ENCODE measurements at places on chromosomes 11 and 22.

DNA sequence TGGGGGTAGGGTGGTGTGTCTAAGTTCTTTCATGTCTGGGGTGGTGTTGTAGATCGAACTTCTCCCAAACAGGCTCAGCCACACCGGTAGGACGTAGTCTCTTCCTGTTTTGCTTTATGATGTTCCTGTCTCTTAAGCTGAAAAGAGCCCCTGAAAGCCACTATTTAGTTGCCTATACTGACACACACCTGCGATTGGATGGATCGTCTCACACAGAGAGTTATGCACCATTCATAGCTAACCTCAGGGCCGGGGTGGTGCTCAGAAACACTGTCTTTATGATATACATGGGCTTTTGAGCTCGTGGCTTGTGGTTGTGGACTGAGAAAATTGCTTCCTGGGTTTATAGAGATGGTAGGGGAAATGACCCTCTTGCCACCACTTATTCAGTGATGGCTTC lies 137.6 kb downstream of the TEAD1 start:
- no peak for DNase-seq

- no peak for DNase-seq
Observed at GRCh38 chr11:44542372-44542771, 23.1 kb upstream of the CD82 start.

DNA sequence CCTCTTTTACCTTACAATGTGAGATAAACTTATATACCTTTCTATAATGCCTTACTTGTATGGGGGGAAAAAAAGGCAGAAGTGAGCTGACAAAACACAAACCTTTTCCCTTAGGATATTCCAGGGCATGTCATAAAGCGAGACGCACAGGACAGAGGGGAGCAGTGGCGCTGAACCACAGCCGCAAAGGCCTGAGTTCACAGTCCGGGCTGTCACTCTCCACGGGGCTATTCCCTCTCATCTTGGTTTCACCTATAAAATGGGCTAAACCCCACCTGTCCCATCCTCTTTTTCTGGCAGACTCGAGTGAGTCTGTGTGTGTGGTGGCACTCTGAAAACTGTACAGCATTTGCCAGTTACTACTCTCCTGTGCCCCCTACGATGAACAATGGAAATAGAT lies 14.4 kb upstream of the FXYD2 start:
- no peak for DNase-seq

GRCh38 chr11:40130427-40130826 lies 1329.0 kb downstream of the LRRC4C start:
- DNase-seq: no peak

GRCh38 chr11:8219257-8220021 lies 44.2 kb downstream of the LMO1 start:
- DNase-seq: peak; percentile 17

DNA sequence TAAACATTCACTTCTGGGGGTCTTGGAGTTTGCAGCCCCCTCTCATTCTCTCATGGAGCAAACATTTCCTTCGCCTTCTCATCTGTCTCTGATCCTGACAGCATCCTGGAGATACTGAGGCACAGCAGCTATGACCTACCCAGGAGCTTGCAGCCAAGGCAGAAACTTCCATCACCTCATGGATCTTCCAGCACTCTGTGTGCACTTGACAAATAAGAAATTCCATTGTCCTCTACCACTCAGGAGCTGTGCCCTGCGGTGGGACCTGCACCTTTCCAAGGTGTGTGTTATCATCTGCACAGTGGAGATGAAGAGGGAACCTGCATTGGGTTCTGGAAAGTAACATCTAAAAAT lies 49.1 kb downstream of the GGTLC2 start:
- DNase-seq: no peak

DNA sequence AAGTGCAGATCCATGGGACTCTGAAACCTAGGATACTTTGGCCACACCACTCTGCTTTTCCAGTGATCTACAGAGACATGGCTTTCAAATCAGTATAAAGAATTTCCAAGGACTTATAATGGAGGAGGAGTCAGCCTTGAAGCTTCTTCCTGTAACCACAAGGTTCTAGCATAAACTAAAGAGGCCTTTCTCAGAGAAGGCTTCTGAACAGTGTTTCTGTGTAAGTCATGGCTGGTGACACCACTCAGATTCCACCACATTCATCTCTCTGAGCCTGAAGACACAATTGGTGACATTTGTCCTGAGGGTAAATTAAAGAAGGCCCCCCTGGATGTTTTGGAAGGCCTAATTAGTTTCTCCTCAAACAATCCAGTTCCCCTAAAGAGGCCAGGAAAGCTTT lies 29.0 kb upstream of the ADORA2A start:
- no peak for DNase-seq

DNA sequence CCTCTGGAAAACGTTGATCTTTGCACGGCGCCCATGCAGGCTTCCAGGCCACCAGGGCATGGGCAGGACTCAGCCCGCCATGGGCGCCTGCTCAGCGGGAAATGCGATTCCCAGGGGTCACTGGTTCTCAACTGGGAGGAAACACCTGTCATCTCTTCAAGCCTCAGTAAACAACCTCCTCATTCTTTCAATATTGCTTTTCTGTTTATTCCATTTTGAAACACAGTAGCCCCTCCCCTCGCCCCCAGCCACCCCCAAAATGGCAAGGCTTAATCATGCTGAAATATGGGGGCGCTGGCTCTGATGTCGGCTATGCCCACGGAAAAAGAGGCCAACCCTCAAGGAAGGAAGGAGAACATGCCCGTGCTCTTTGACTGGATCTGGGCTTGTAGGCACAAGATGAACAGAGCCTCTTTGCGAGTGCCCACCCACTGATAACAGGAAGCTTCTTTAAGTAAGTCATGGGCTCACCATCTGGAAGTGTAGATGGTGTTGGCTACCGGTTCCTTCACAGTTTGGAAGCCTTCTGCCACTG lies 594 bp upstream of the POU2AF1 start:
- no peak for DNase-seq

GRCh38 chr11:113272281-113272680 lies 42.1 kb upstream of the TTC12 start:
- no peak for DNase-seq

DNA sequence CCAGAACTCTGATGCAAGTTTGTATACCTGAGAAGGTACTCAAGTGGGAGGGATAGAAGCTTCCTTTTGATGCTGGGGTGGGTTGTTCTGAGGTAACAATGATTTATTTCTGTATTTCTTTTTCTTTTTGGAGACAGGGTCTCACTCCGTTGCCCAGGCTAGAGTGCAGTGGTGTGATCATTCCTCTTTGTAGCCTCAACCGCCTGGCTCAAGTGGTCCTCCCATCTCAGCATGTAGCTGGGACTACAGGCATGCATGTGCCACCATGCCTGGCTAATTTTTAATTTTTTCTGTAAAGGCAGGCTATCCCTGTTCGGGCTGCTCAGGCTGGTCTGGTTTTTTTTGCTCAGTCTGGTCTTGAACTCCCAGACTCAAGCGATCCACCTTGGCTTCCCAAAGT lies 7.9 kb downstream of the KDM2A start:
- no peak for DNase-seq

- no peak for DNase-seq
Observed at GRCh38 chr11:104443387-104443786, 279.4 kb upstream of the PDGFD start.

DNA sequence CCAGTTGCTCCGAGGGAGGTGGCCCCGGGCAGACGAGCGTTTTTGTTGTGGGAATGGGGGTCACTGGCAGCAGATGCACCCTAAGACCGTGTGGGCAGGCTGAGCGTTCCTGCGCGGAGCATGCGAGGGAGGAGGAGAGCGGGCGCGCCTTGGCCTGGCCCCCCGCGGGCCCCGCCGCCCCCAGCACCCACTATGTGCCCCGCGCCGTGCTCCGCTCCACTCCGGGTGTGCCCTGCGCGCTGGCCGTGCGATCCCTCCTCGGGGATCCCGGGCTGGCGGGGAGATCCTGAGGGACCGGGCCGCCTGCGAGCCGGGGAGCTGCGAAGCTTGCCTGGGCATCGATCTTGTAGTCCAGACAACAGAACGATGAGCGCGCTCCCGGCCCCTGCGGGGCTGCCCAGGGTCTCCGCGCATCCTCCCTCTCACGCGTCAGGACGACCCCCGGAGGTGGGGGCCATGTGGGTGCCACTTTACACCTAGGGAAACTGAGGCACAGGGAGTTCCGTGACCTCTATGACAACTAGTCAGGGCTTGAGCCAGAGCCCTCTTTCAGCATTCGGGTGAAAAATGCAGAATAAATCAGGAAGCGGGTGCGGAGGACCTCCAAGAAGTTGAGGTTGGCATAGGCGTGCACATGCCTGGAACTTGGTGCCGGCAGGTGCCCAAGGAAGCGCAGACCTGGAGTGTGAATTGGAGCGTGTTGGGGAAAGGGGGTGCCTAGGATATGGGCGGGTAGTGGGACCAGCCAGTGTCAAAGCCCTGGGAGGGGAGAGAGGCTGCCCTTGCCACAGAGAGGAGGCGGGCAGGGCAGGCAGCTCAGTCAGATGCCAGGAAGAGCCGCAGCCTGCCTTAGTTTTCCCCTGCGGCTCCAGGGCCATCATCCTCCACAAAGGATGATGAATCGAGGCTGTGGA lies 1.3 kb upstream of the KMT5B start:
- no peak for DNase-seq

- DNase-seq: no peak
Observed at GRCh38 chr22:23073526-23074229, 3.4 kb downstream of the GNAZ start.

- peak; percentile 57 for DNase-seq
Observed at GRCh38 chr11:87421422-87421821, 383.7 kb downstream of the TMEM135 start.

- peak; percentile 22 for DNase-seq
Observed at GRCh38 chr11:96278039-96278897, 64.7 kb downstream of the MAML2 start.

DNA sequence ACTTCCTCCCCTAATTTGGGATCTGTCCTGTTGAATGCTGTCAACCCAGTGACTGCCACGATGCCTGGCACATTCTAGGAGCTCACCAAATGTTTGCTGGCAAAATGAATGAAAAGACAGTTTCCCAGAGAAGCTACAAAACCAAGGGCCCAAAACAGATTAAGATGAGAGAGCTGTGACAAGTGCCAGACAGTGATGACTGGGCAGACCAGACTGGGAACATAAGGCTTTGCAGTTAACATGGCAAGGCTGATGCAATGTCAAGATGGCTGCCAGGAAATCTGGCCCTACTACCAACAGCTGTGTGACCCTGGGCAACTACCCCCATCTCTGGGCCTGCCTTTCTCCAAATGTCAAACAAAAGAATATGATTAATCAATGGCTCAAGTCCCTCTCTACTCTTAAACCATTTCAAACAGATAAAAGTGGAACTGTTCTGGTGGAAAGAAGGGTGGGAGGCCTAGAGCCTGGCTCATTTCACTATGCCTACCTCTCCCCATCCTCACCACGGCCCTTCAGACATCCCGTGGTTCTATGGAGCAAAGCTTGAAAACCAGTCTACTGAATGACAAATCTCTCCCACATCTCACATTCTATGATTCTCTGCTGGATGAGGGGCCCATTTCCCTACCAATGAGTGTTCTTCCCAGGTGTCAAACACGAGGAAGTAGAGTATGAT lies 12.8 kb downstream of the AP1B1 start:
- DNase-seq: no peak

DNA sequence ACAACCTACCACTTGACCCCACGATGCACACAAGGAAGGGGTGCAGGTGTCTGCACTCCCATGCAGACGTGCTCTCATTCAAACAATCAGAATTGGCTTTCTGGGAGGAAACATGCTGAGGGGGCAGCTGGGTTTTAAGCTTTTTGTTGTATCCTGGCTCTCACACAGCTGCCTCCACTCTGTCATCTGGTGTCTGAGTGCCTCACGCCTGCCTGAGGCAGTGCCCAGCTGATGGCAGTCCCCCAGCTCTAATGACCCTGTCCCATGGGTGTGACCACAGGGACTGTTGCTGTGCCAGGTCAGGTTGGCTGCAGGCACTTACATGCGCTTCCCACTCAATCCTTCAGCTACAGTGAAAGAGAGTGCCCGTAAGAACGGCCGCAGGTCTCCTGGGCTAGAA lies 53.7 kb downstream of the ARFGAP3 start:
- no peak for DNase-seq

DNA sequence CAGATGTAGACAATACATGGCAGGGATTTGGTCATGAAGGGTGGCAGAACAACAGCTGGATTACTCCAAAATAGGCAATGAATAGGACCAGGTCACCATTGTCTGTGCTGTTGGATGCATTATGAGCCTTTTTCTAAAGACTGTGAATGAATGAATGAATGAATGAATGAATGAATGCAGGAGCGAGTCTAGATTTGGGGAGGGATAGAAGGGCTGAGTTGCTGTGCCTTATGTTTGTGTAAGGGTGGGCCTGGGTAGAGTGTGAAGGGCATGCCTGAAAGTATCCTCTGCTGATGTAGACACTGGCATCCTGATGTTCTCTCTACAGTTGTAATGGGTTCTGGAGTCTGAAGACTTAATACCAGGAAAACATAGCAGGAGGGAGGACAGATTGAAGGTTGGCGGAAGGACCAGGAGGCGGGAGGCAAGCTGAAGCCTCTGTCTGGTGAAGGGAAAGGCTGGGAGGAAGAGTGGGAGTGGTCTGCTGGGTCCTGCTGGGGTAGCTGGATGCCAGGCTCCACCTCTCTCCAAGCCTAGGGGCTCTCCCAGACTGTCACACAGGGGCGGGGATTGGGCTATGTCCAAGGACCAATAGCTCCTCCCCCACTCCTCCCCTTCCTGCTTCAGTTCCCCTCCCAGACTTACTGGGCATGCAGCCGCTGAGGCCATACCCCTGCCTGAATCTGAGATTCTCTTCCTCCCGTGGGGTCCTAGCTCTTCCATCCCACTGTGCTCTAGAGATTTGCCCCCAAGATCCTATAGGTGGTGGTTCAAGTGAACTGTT lies 4.8 kb downstream of the TRIM3 start:
- DNase-seq: no peak

DNA sequence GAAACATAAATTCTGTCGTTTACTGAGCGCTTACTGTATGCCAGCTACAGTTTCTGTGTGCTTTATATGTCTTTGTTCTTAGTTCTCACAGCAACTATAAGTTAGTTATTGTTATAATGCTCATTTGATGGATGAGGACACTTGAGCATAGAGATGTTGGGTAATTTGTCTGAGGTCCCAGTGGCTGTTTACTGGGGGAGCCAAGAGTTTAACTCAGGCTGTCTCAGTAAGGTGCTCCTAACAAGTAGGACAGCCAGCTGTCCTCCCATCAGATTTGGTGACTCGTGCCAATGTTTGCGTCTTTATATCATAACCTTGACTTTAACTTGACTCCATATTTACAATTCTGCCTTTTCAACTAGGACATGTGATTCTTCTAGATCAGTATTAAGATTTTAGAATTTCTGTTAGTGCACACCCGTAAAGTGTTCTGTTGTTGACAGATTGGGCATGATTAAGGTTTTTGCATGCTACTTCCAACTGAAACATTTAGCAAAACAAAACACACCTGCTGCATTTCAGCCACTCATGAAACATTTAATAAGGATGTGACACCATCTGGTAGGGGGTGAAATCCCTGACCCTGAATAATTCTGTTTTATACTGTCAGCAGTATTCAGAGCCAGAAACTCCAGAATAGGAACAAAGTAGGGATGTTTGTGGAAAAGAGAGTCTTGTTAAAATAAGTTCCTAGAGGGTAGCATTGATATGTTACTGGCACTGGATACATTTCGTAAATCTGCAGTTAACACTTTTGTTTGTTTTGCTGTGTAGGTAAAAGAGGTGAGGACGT lies 1.9 kb downstream of the REXO2 start:
- DNase-seq: no peak

Data from activated CD4-positive, alpha-beta T cell treated with anti-CD3 and anti-CD28 coated beads, Interleukin-2, amount 50 U/mL, for 16 hours (primary cell).